Glomerular endothelial cell (primary cell): ENCODE measurements at places on chromosomes 2 and 18. TPM values are rescaled to one million over a fixed set of nuclear protein-coding genes. Genes with fewer than 3 reads are reported as not detected.

RPRM gene
- not detected in 2 replicates for total RNA-seq

DNA sequence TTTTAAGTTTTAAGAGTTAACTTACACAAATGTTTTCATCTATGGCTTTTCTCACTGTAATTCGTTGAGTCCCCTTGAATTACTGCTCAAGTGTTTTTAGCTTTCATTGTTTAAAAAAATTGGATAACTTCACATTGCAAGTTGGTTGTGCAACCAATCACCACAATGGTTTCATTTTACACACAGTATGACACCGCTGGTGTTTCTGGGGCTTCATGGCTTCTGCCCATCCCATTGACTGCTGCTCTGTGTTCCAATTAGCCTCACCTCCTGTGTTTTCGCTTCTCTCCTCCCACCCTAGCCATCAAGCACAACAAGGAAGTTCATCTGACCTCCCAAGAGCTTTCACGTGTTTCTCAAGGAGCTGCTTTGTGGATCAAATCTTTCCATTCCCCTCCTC, 199.1 kb upstream of the CHAC2 start:
- no peak for DNase-seq

BOLL gene
- not detected in 2 replicates for total RNA-seq

GRCh38 chr2:226125176-226125883, 674.3 kb downstream of the IRS1 start:
- no peak for DNase-seq

LCT gene
- under 0.01 TPM in 1 of 2 replicates, not detected in the other for total RNA-seq

ASNSD1 gene
- total RNA-seq, result 37.2 and 41.0 TPM in 2 replicates

DNA sequence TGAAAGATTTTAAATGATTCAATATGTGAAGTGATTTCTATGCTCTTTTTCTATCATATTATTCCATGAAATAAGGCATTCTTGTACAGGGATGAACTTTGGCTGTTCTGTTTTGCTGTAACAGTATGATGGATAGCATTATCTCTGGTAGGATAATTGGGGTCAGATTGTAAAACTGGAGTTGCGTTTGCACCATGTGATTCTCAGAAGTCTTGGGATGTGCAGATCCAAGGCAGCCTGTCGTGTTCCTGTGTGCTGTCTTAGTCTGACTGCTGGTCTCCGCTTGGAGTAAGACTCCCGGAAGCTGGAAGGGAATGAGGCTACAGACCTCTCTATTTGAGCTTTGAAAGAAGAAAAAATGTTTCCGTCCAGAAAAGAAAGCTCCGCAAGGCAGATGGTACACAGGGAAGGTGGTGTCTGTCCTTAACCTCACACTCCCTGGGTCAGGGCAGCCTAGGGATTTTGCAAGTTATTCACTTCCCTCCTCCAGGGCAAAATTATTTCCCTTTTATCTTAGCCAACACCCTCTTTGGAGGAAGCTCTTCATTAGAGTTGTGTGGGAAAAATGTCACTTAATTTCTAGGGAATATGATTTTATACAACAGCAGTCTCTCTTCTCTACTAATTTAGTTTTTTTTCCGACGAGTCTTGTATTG, 250.6 kb downstream of the PTPRM start:
- DNase-seq, result no peak

UGT1A3 gene
- not detected in 2 replicates for total RNA-seq

DNA sequence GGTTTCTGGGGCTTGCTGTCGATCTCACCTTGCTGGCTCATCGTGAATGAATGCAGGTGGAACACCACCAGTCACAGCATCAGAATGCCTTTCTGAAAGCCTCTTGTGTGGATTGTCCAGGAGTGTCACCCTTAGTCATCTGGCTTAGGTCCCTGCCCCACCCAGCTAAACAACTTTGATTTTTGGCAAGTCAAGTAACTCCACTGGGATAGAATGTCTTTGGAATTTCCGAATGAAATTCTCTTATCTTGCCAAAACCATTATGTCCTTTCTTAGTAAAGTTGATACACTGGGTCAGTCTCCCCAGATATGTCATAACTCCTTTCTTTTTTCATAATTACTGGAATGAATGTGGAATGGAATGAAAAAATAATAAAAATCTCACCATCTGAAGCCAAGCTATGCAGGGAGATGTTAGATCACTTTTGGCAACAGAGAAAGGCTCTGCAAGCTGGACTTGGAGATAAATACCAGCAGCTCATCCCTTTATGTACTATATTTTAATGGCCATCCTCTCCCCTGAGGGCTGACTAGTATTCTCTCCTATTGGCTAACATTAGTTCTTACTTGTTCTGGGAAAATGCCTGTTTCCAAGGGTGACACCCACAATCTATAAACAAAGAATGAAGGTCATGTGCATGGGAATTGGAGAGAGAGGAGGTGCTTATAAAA, 35.4 kb downstream of the INSIG2 start:
- no peak for DNase-seq

GATA6 gene
- total RNA-seq, result 7.0 and 18.1 TPM in 2 replicates

PTPRN gene
- 0.47 and 0.97 TPM in 2 replicates for total RNA-seq

- DNase-seq, result no peak
These were observed 8.7 kb downstream of the FAM178B start for GRCh38 chr2:96977631-96978195.

DNA sequence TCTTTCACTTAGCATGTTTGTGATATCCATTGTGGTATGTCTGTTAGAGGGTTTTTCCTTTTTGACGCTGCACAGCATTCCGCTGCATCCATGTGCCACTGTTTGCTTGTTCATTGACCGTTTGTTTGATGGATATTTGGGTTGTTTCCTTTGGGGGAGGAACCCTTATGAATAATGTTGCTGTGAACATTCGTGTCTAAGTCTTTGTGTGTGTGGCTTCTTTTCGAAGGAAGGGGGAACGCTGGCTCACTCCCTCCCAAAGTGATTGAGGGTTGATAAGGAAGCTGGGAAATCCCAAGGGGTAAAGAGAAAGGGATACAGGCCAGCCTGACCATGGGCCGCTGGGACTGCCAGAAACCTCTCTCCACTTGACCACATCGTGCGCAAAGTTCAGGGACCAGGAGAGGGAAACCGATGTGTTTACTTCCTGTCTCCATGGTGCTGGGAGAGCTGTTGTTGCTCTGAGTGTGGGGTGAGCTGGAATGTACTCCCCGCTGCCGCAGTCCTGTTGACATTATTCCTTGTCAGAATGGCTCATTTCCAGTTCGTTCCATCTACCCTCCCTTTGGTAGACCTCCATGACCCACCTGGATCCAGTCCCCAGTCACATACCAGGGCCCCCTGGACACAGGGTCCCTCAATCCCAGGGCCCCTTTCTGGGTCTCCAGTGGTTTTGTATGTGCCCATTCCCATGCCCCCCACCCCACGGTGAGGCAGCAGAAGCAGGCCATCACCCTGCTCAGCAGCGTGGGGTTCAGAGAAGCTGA, 39.6 kb downstream of the HS1BP3 start:
- DNase-seq, result peak; percentile 93

DNA sequence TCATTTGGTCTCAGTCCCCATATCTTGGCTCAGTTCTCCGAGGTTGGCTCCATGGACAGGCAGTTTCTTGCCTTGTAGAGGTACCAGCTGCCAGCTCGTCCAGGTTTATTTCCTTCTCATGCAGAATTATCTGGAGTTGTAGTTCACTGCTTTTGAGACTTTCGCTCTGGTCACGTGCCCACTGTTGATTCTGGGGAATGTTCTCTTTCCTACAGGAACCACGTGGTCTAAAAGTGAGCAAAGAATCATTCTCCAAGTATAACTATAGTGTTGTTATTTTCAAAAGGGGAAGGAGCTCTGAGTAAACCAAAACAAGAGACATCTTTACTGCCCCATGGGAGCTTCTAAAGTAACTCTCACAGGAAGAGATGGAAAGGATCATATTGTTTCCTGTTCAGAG, 41.2 kb upstream of the RAB27B start:
- DNase-seq, result no peak

- no peak for DNase-seq
These were observed 182.9 kb downstream of the MYO1B start for GRCh38 chr2:191428141-191428540.

GRCh38 chr18:78818961-78819360, 160.7 kb upstream of the SALL3 start:
- DNase-seq, result no peak

SERPINB3 gene
- total RNA-seq, result not detected in 2 replicates

- no peak for DNase-seq
These were observed 4.2 kb upstream of the GRB14 start for GRCh38 chr2:164625378-164625971.

GRCh38 chr2:128986026-128986715, 667.5 kb upstream of the HS6ST1 start:
- no peak for DNase-seq

DSG3 gene
- total RNA-seq, result not detected in 2 replicates
